ENCODE measurements at places on chromosomes 2 and 18.
A peak's percentile ranks its signal among the peaks of the same experiment; 100 is the strongest.

DNA sequence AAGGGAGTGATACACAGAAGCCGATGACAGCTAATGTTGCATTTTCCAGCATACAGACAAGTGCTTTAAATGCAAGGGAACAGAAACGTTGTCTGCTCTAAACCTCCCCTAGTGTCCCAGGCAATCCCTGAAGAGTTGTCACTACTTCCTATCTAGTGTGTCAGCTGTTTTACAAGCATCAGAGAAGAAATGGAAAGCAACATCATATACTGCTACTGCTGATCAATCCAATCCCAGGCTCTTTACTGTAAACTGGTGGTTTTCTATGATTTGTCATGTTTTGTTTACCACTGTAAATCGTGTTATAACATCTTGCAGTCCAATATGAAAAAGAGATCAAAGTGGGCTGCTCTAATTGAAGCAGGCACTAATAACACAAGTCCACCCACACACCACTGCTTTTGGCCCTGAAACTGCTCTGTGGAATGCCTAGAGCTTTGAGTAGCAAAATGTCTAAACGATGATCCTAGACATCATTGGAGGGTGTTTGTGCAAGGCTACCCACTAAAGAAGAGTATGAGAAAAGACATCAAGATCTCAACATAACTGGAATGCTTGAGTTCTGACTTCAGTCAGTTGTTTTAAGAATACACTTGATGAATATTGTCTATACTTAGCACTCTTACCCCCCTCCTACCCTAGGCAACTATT, 18.1 kb upstream of the ROCK1 start:
- DNase-seq, result no peak

DNA sequence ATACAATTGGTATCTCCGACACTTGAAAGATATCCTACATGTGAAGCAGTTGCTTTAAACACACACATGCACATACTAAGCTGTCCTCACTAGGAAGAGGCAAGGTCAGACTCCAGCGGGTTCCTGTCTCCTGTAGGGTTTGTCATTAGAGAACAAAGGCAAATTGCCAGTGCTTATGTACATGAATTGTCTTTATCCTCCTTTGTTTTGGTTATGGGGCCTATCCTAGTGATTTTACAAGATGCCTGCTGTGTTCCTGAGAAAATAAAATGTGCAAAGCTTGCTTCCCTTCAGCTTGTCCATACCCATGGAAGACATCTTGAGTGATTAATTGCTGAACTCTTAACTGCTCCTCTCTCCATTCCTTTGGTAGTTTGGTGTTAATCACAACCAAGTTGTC, 86.7 kb upstream of the SLC39A10 start:
- no peak for DNase-seq

DNA sequence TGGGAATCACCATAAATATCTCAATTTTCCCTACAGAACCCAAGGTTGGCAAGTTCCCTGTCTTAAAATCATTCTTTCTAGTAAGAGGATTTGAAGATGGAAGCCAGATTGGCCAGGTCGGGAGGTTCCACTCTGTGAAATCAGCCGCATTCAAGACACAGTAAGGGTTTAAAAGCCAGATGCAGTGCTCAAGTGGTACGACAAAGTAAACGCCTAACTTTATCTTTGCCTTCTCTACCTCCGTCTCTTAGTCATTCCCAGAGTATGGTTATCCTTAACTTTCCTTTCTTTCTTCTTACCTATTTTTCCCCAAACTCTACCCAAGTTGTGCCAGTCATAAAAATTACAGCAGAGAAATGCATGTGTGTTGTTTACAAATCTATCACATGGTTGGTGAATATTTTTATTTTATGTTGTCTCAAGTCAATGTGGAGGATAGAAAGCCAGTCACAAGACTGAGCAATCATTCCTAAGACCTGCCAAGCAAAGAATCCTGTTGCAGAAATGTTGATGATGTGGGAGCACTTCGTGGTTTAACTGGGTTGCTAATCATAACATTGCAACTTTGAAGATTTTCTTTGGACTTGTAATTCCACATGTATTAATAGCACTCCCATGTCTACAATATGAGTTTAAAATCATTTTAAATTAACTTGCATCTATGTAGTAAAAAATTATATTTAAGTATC, 62.6 kb downstream of the SLC40A1 start:
- DNase-seq, result no peak

DNA sequence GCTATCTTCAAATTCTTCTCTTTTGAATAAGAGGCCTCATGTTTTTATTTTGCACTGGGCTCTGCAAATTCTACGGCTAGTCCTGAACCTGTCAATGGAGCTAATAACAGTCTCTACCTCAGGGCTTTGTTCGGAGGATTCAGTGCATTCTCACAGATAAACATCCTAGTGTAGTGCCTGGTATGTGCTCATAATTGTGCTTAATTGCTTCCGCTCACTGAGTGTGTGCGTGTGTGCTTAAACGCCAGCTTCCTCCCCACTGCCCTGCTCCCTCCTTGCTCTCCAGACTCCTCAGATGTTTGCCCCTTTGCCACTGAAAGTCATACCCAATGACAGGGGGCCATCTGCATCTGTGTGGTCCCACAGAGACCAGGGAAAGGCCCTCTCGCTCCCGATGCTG, 6.7 kb downstream of the GYPC start:
- DNase-seq, result peak; percentile 39

- no peak for DNase-seq
Measured at GRCh38 chr2:89763254-89763580, 1071.7 kb downstream of the RPIA start.

DNA sequence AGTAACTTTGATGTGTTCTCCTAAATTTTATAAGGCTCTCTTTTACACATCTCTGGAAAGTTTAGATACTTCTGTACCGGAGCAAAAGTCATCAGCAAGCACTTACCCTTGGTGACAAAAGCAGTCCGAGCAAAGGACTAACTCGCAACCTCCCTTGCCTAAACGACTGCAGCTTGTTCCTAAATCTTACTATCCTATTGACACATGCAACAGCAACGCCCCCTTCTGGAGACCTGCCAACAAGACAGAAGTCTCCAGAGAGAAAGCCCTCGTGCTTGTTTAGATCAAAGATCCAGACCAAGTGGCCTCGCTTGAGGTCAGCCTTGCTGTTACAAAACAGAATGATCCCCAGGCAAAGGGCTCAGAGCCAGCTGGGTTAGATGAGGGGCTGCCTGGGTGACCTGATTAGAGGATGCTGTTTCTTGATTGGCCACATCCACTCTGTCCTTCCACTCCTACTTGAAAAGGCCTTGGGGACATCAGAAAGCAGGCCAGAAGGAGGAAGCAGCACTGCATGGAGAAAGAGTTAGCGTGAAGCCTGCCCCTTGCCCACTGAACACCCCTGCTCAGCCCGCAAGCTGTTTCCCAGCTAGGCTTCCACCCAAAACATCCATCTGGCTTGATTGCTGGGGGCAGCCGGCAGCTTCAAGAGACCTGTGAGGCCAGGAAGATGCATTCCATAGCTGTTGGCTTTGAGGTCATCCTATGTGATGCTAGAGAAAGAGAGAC, 94.3 kb downstream of the HNRNPLL start:
- peak; percentile 89 for DNase-seq

DNA sequence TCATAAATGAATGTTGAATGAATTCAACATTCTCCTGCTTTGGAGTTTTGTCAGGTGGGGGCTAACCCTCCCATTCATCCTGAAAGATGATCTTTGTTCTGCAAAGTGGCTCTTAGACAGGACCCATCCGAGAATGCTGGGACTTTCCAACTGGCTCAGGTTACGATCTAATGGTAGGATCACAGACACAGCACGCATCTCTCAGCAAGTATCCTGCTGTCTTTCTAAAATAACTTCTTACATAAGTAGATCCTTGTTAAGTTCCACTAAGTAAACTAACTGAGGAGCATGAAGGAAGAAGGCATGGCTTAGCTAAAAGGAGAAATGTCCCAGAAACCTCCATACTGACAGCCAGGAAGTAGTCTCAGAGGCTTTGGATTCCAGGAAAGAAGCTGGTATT, 23.7 kb downstream of the CYP27A1 start:
- DNase-seq, result no peak

GRCh38 chr18:46336278-46337111, 232.3 kb downstream of the HAUS1 start:
- no peak for DNase-seq

DNA sequence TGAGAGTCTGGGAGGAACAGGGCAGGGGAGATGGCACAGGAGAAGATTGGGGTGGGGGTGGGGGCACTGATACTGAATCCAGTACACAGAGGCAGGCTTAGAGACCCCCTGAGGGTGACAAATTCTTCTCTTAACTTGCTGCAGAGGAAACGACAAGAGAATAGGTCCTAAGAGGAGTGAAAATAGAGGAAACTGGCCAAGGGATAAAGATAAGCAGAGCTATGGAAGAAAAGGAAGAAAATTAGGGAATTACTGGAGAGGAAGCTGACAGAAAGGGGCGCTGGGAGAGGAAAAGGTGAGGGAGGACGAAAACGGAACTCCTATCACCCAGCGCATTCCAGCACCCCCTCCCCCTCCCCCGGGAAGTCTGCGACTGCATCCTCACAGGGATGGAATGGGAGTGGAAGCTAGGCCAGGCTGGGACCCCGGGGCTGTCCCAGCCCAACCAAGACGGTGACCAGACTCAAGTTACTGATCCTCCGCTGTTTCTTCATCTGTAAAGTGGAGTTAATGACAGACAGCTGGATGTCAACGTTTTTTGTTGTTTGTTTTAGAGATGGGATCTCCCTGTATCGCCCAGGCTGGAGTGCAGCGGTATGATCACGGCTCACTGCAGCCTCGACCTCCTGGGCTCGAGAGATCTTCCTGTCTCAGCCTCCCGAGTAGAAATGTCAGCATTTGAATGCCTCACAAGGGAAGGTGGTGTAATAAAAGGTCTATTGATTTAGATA, 2.6 kb upstream of the EMX1 start:
- DNase-seq, result no peak

DNA sequence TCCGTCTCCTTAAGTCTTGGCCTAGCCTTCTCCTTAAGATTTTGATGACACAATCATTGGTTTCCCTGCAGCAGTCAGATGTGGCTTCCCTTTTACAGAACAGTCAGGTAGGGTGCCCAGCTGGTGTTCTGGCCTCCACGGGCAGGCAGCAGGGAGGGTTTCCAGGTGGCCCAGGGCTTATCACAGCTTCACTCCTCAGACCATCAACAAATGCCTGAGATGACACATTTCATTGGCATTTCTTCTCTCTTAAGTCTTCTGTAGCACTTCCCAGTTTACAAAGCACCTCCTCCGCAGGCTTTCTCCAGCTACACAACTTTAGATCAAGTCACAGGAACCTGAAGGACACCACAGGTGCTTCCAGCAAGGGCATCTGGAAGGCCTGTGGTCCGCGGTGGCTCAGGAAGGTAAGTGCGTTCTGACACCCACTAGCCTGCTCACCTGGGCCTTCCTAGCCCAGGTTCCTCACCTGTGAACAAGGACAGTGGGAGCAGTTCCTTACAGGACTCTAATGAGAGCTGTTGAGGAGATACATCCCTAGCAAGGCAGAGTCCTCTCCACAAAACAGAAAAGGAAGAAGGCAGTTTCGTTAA, 37.6 kb downstream of the PTPN18 start:
- DNase-seq, result no peak

- no peak for DNase-seq
Measured at GRCh38 chr2:237625777-237626176, 1.6 kb upstream of the LRRFIP1 start.

All from activated CD4-positive, alpha-beta T cell treated with anti-CD3 and anti-CD28 coated beads, Interleukin-2, amount 10 ng/mL, durations not matched to agents 7 days and 5 days (primary cell).